ENCODE measurements at places on chromosomes 1 and 21.

- DNase-seq, result no peak
Measured at GRCh38 chr1:245247356-245247755, 92.6 kb downstream of the KIF26B start.

DNA sequence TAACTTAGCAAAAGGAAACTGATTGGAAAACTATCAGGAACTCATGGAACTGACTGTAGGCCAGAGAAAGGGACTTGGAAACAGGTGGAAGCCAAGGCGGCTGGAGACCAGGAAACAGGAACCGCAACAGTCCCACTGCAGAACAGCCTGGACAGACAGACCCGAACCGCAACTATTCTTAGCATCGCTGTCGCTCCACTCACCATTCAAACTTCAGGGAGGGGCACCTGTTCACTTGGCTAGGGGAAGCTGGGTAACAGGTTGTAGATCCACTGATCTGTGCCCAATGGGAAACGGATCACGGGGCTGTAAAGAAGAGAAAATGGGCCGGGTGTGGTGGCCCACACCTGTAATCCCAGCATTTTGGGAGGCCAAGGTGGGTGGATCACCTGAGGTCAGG, 61.9 kb downstream of the CLSTN1 start:
- no peak for DNase-seq

DNA sequence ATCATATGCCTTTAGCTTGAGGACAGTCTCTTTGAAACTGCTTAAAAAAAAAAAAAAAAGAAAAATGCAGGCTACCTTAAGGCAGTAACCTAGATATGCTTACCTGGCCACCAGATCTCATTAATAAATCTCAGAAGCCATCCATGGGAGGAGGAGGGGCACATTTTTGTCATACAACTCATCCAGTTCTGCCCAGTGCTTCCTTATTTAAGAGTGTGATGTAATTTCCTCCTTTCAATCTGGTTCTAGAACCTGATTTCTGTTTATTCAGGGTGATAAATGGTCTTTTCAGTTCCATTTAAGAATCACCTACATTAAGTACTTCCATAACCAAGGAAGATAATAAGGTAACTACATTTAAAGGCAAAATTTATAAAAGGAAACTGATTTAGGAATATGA, 6.1 kb downstream of the ERRFI1 start:
- peak; percentile 93 for DNase-seq

GRCh38 chr1:22778862-22779520, 68.4 kb downstream of the EPHB2 start:
- DNase-seq, result no peak

DNA sequence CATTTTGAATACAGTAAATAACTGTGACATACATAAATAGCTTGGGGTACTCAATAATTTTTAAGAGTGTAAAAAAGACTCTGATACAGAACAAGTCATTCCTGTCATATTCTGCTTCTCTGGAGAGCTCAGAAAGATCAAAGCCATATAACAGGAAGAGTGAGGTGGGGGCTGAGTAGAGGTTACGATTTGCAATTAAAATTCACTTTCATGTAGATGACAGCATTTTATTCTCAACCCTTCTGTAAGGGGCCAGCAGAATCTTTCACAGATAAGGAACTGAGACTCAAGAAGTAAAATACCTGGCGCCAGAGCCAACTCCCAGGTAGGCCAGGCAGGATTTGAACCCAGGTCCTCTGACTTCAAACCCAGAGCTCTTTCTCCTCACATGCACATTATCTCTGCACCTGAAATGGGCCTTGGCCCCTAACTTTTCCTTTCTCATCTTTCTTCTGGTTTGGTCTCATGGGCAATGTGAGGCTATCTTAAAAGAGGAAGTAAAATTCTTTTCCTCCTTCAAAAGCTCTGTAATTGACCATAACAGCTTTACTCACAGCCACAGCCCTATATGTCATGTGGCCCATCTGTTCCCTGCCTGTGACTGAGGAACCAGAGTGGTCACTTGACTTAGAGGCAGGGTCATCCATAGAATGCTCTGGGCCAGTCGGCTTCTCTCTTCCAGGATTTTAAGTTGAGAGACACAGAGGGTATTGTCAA, 80.9 kb upstream of the SYT6 start:
- no peak for DNase-seq

- peak; percentile 79 for DNase-seq
Measured at GRCh38 chr1:164637461-164638375, 78.7 kb downstream of the PBX1 start.

GRCh38 chr1:24828183-24828886, 83.1 kb downstream of the CLIC4 start:
- DNase-seq, result no peak

- no peak for DNase-seq
Measured at GRCh38 chr1:157161901-157162300, 23.7 kb upstream of the ETV3 start.
